ENCODE measurements at places on chromosomes 5 and 9.

DNA sequence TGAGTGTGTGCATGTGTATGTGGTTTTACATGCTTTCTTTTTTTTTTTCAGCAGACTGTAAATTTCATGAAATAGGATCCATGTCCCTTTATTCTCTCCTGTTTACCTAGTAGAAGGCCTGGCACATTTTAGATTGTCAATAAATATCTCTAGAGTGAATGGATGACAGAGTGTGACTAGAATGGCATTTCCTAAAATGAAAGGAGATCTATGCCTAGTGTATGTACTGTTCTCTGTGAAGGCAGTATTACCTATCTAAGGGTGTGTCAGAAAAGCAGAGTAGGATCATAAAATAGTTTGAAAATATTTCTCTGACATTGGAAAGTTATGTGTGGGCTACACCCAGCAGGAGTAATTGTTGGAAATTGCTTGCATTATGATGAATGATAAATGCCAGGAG, 1876.0 kb upstream of the C9orf72 start:
- DNase-seq = no peak

- DNase-seq = no peak
Measured at GRCh38 chr9:37787059-37787458, 2.2 kb upstream of the EXOSC3 start.

GRCh38 chr5:83877911-83878706, 157.5 kb upstream of the HAPLN1 start:
- no peak for DNase-seq

GRCh38 chr9:136482046-136482792, 621 bp downstream of the SEC16A start:
- no peak for DNase-seq

GRCh38 chr9:128809036-128809599, 9.2 kb upstream of the ENDOG start:
- DNase-seq = no peak

GRCh38 chr5:149152317-149152746, 11.0 kb downstream of the ABLIM3 start:
- DNase-seq = no peak

DNA sequence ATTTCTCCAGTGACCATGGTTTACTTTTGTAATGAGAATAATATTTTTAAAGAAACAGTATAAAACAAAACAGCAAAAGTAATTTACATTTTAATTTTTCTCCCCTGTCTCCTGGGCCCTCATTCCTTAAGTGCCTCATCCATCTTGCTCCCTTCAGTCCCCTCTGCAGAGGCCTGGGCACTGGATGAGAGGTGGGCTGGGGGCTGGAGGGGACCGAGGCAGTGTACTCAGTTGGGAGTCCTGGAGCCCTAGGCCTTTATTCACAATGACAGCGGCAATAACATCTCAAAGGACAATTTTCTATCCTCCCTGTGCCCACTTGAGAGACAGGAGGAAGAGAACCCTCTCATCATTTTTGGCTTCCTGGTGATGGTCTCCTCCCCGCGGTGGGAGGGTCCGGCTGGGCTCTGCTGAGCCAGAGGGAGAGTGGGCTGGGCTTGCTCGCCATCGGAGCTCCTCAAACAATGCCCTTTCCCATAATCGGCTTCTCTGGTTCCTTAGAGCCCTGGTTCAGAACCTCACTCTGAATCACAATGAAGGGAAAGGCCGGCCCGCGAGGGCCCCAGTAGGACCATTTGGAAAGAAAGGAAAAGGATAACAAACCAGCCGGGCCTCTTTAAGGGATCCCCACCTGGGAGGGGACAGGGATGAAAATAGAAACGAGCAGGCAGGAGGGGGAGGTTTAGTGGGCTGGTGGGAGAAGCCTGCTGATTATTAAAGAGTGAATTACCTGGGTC, 9.7 kb upstream of the SMIM32 start:
- DNase-seq = no peak

- DNase-seq = no peak
Measured at GRCh38 chr5:112124788-112125187, 294.3 kb downstream of the EPB41L4A start.

GRCh38 chr5:132296412-132297016, 2.3 kb downstream of the SLC22A4 start:
- DNase-seq = no peak

DNA sequence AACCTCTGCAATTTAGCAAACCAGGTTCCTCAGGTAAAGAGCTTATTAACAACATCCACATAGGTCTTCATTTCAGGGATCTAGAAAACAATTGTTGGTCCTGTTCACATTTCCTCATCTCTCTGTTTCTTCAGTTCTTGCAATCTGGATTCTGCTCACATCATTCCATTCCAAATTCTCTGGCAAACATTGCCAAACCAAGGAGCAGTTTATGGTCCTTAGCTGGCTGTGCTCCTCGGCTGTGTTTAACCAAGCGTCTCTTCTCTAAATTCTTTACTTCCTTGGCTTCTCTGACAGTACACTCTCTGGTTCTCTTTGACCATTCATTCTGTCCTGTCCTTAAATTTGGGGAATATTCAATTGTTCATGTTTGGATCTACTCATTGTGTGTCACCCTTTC, 65.8 kb upstream of the RANBP3L start:
- DNase-seq = no peak

DNA sequence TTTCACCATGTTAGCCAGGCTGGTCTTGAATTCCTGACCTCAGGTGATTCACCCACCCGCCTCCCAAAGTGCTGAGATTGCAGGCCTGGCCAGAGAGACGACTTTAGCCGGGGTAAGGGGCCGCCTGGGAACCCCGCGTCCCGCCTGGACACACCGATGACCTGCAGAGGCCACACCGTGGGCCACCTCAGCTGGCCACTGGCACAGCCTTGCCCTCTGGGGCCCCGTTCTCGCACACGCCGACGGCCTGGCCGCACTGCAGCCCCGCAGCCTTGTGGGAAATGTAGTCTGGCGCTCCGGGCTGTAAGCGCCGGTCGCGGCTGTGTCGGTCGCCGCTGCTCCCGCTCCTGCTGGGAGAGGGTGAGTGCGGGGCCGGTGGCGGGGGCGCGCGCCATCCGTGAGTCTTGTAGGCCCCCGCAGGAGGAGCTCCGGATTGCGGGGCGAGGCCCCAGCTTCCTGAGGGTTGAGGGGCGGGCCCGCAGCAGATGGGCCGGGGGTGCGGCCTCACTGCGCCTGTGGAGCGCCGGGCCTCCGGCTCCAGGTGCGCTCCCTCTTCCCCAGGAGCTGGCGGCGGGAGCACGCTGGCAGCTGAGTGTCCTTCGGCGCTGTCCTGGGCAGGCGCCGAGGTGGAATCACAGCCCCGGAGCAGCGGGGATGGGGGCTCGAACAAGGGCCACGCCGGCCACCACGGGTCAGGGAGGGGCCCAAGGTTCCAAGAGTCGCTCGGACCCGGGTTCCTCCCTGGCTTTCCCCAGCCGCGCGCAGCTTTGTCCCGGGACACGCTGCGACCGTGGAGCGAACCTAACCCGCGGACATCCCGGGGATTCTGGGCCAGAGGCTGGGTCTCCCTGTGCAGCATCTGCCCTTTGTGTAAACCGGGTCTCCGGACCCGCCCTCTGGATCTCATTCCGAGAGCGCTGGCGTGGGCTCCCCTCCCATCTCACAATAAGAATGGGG, at the start of gene ZFP2:
Gene ZFP2, plus strand, starts transcription at position 299 of the 957 bp plus-strand sequence. CDS start 35,401 bp downstream, outside the sequence.
- peak; percentile 33 for DNase-seq

DNA sequence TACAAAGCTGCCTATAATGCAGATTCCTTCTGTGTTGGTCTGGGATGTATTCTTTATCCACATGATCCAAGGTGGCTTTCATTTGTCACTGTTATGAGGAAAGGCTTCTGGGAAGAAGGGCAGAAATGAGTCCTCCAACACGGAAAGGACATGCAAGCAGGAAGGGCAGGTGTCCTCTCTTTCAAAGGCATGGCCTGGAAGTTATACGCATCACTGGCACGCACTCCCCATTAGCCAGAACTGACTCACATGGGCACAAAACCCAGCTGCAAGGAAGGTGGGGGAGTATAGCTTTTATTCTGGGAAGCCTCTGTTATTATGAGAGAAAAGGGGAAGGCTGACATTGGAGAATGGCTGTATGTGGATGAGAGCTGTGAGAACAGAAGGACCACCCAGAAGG, 141.3 kb upstream of the ZNF618 start:
- DNase-seq = no peak

Data from stimulated activated CD4-positive, alpha-beta T cell treated with anti-CD3 and anti-CD28 coated beads, Interleukin-4, amount 100 ng/mL, for 4 hours (primary cell).